Activated T-cell treated with anti-CD3 and anti-CD28 coated beads, Interleukin-2, amount 50 U/mL, for 4 hours (primary cell): ENCODE measurements at places on chromosomes 7 and 10.
A peak's percentile ranks its signal among the peaks of the same experiment; 100 is the strongest.

DNA sequence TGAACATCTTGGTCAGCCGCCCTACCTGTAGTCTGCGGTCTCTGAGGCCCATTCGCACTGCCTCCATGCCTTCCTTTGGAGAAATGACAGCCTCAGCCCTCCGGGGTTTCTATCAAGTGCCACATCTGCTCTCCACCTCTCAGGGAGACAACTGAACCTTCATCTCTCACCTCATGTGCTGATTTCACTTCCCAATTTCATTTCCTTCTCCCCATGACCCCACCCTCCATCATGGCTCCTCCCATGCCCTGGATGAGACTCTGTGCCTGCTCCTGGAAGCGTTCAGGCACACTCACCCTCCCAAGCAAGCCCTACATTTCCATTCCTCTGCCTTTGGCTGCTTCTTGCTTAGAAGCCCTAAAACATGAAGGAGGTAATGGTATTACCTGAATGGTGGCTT lies 7.8 kb upstream of the SCD start:
- DNase-seq: no peak

DNA sequence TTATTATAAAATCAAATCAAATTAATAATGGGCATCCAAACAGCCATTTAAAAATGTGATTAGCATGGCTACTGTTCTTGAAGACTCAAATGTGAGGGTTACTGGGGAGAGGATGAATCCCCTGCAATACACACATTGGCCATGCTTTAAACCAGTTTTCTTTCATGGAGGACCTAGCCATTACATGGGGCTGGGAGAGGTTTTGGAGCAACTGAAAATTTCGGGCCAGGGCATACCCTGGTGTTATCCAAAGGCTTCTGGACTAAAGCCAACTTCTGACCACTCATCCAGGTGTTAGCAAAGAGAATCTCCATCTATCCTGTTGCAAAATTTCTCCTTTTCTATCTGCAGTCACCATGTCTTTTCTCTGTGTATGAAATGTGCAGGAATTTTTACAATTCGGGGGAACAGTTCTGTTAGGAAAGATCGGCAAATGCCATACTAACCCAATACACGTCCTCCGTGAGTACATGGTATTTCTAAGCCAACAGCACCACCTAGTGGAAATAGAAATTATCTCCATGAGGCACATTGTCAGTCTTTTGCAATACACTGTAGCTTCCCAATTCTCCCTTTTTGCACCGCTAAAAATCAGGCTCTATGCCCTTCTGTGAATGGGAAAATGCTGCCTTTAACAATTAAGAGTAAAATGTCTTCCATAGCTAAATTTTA lies 47.0 kb upstream of the ZNF107 start:
- DNase-seq: no peak

- no peak for DNase-seq
These were observed 1.7 kb upstream of the UPP1 start for GRCh38 chr7:48087349-48087748.

GRCh38 chr7:12403287-12404181 lies at the start of gene VWDE:
TSS of gene VWDE (minus strand) at chr7:12403865. CDS start at chr7:12403716, 149 bp downstream.
- peak; percentile 24 for DNase-seq

GRCh38 chr7:150977382-150978125 lies 567 bp downstream of the KCNH2 start:
- no peak for DNase-seq

DNA sequence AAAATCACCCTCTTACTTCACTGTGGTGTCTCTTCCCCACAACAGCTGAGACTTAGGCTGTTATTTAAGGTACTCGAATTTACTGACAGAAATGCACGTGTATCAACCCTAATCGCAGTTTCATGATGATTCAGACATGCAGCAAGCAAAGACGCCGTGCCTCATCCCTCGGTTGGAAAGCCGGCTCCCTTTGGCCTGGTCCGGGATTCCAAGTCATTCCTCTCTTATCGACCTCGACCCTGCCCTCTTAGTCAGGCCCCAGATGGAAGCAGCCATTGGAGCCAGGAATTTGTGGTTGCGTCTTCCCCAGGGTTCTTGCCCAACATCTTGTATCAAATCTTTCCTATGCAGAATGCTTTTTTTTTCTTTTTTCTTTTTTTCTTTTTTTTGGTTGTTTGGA lies 229.5 kb downstream of the GATA3 start:
- no peak for DNase-seq

DNA sequence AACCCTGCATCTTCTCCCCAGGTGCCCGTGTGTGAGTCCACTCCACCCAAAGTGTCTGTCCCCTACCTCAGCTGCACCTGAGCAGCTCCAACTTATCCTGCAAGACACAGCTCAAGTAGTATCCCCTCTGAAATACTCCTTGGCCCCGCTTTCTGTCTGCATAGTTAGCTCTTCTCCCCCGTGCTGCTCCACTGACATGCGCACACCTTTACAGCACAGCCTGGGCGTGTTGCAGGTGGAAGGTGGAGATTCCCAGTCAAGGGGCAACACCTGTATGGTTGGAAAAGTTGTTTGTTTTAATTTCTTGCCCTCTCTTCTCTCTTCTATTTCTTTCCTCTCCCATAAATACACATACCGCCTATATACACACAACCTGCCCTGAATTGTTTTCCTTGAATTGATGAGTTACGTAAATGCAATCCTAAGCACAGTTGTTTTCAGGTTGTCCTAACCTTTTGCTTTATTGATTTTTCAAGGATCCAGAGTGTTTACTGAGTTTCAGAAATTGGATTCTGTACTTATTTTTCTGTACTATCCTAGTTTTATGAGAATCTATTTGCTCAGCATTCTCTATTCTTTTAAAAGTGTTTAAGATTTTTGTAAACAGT lies 14.9 kb downstream of the MET start:
- no peak for DNase-seq

DNA sequence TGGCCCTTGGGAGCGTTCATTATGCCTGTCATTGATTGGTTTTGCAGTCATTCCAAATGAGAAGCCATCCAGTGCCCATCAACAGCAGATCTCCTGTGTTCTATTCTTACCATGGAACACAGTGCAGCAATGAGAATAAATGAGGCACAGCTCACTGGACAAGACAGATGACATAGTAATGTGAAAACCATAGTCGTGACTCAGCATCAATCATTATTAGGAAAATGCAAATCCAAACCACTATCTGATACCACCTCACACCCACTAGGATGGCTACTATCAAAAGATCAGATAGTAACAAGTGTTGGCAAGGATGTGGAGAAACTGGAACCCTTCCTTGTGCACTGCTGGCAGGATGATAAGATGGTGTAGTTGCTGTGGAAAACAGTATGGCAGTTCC lies 144.7 kb downstream of the ARHGAP22 start:
- DNase-seq: no peak

- no peak for DNase-seq
These were observed 4.8 kb upstream of the OR9A4 start for GRCh38 chr7:141911391-141911790.

DNA sequence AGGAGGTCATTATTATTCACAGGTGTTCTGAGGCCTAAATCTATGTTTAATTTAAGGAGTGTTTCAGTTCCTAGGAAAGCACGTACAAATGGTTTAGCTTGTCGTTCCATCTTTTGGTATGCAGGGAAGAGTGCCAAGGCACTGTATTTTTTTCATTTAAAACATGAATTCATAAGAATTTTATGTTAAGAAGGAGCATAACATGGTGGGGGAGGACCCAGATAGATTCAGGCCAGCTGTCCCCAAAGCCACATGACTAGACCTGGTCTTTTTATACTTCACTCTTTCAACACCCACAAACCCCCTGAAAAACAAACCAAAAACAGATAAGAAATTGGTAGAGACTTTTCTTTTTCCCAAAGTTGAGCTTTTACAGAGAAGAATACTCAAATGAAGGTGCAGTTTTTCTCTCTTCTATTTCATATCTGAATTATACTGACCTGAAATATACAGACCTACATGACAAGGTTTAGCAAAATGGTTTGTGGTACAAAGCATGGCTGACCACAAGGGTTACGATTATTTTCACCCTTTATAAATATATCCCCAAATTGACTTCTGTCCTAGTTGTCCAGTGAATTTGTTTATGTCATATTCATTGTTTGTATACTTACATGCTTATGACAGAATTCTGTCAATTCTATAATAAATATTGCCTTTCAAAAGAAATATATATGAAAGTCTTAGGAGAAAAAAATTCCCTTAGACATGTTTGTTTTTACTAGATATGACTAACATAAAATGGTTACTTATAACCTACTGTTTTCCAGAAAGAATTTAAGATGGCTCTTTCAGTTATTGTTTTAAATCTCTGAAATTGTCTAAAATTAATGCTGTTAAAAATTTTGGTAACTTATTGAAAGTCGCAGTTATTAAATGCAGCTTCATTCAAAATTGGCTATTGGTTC lies 71.3 kb downstream of the AP3M1 start:
- no peak for DNase-seq
